ENCODE measurements at places on chromosomes 1 and 21. TPM values are rescaled to one million over a fixed set of nuclear protein-coding genes. Genes with fewer than 3 reads are reported as not detected.

OLIG2 gene
- 1.3 TPM for total RNA-seq

GRCh38 chr1:167221126-167221737, 546 bp downstream of the POU2F1 start:
- DNase-seq: peak; percentile 44

GRCh38 chr1:174466607-174467006, 18.8 kb downstream of the GPR52 start:
- DNase-seq: no peak

GRCh38 chr21:31446226-31446855, 102.3 kb upstream of the TIAM1 start:
- no peak for DNase-seq
